ENCODE measurements at places on chromosomes 2 and 18. TPM values are rescaled to one million over a fixed set of nuclear protein-coding genes. Genes with fewer than 3 reads are reported as not detected.

GRCh38 chr18:75612456-75612855 lies 185.0 kb upstream of the SMIM21 start:
- DNase-seq = no peak

GRCh38 chr2:221120643-221121042 lies 451.5 kb downstream of the EPHA4 start:
- DNase-seq = no peak

UNC80 gene
- 0.13 TPM for polyA plus RNA-seq

GRCh38 chr18:24346254-24346653 lies 51.4 kb downstream of the OSBPL1A start:
- DNase-seq = no peak

- DNase-seq = no peak
These were observed 65.6 kb downstream of the ATP8B1 start for GRCh38 chr18:57737400-57738060.

DNA sequence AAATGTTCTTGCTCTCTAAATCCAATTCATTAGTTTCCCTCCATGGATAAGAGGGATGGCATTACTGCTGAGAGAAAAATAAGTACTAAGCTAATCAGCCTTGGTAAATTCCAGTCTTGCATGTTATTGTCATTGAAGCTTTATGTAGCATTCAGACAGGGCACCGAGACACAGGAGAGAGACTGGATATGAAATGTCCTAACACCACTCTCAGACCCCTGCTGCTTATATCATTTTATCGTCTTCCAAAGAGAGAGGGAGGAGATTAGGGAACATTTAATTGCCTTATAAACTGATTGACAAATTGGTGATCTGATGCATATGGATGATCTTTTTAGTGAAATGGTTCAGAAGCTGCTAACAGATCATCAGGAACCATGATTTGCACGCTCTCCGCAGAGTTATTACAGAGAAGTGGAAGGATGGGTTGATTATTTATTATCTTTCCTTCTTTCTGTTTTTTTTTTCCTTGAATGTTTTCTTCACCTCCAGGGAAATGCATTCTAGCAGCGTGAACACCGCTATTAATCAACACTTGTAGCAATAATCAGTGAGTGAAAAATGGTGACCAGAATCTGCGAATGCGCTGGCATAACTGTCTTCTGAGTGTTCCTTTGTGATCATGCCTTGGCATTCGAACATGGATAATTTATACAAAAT lies 150.7 kb upstream of the NRP2 start:
- no peak for DNase-seq

CIDEA gene
- 2.2 TPM for polyA plus RNA-seq
